ENCODE measurements at places on chromosomes 1 and 21. TPM values are rescaled to one million over a fixed set of nuclear protein-coding genes. Genes with fewer than 3 reads are reported as not detected.
A peak's percentile ranks its signal among the peaks of the same experiment; 100 is the strongest.

- DNase-seq, result no peak
- H3K27me3 ChIP-seq, result no peaks in the 10 kb centered on the region
These were observed 371.9 kb downstream of the TTLL7 start for GRCh38 chr1:83627045-83627444.

DNA sequence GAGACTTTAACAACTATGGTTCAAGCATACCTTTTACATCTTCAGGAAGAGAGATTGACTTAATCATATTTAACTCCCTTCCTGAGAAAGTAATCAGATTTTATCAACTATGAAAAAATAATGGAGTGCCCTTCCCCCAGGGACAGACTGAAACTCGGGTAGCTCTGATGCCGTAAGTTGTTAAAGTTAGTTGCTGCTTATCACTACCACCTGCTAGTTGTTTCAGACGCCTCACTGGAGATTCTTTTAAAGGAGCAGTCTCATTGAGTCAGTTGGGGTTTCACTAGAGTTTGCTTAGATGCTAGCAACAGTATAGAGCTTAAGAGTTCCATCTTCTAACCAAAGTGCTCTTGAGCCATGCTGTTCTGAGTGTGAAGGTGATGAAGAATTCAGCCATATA lies 17.0 kb upstream of the TRAF5 start:
- no peak overlapping the region for H3K4me3 ChIP-seq
- no peak overlapping the region for H3K27ac ChIP-seq
- DNase-seq, result no peak
- no peaks in the 10 kb centered on the region for H3K27me3 ChIP-seq
- no peaks in the 10 kb centered on the region for H3K4me1 ChIP-seq
- peaks cover 32% of the 10 kb centered on the region for H3K36me3 ChIP-seq

DNA sequence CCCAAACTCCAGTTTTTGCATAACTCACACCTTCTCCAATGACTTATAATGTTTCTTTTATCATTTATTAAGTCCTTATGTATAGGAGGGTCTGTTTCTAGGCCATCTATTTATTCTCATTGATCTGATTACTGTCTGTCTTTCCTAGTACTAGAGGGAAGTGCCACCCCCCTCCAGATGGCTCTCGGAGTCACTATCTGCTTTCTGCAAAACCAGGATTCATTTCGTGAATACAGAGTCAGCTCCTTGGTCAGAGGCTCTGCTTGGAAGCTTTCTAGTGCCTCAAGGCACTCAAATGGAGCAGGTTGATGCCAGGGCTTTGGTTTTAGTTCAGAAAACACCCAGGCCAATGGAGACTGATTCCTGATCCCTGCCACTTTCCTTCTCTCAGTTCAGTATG lies 102.3 kb upstream of the CD34 start:
- no peak for DNase-seq
- no peaks in the 10 kb centered on the region for H3K27me3 ChIP-seq
- no peaks in the 10 kb centered on the region for H3K36me3 ChIP-seq
- no peak overlapping the region for H3K4me3 ChIP-seq
- no peak overlapping the region for H3K27ac ChIP-seq

GRCh38 chr1:91078859-91079258 lies 57.0 kb upstream of the ZNF644 start:
- H3K4me3 ChIP-seq, result no peak overlapping the region
- H3K27ac ChIP-seq, result no peak overlapping the region
- no peak for DNase-seq
- H3K4me1 ChIP-seq, result no peaks in the 10 kb centered on the region

DNA sequence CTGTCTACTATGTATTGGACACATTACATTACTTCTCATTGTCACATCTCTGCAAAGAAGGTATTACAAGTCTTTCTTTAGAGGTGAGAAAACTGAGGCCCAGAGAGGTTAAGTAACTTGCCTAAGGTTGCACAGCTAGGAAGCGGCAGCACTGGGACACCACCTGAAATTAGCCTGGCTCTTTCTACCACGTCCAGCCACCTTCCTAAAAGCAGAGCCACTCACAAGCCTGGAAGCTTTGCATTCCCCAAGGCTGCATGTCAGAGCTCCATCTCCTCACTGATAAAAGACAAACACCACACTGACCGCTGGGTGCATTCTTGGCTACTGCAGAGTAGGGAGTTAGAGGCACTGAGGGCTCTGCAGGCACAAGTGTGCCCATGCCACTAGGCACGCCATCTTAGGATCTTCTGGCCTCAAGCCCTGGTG lies 2.4 kb downstream of the CD247 start:
- H3K27ac ChIP-seq, result no peak overlapping the region
- H3K4me3 ChIP-seq, result no peak overlapping the region
- H3K36me3 ChIP-seq, result no peaks in the 10 kb centered on the region
- no peak for DNase-seq

DNA sequence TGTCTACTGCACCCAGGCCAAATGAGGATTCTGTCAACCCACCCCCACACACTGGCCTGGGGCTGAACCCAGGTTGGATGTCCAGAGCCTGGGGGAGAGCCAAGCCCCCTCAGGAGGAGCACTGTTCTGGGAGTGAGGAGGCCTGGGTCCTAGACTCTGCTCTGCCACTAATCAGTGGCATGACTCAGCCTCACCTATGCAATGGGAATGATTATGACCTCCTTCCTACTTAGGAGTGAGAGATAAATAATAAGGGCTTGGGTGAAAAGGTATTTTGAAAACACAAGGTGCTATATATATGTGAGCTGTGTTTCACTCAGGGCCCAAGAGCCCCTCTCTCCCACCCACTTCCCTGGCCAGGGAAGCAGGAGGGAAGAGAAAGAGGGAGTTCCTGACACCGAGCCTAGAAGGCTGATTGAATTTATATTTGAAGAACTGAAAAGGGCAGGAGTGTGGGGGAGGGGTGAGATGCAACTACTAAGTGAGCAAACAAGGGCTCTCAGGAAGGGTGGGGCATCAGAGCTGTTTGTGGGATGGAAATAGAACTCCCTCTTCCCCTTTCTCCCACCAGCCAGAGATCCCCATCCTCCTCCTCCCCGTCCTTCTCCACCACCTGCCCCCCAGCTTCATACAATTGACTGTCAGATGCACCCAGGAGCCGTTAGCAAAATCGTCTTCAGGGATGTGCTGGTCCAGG lies 8.2 kb downstream of the IGSF9 start:
- H3K4me1 ChIP-seq, result peaks cover 6% of the 10 kb centered on the region
- no peaks in the 10 kb centered on the region for H3K27me3 ChIP-seq
- H3K4me3 ChIP-seq, result no peak overlapping the region
- H3K36me3 ChIP-seq, result peaks cover 12% of the 10 kb centered on the region

- no peak for DNase-seq
- H3K4me1 ChIP-seq, result peaks cover 3% of the 10 kb centered on the region
- H3K27me3 ChIP-seq, result no peaks in the 10 kb centered on the region
- no peaks in the 10 kb centered on the region for H3K36me3 ChIP-seq
These were observed 13.7 kb downstream of the CD2 start for GRCh38 chr1:116767782-116768382.

- no peak for DNase-seq
- no peak overlapping the region for H3K4me3 ChIP-seq
- no peak overlapping the region for H3K27ac ChIP-seq
- H3K36me3 ChIP-seq, result no peaks in the 10 kb centered on the region
These were observed 168.4 kb downstream of the TNFSF18 start for GRCh38 chr1:172882385-172882784.

DNA sequence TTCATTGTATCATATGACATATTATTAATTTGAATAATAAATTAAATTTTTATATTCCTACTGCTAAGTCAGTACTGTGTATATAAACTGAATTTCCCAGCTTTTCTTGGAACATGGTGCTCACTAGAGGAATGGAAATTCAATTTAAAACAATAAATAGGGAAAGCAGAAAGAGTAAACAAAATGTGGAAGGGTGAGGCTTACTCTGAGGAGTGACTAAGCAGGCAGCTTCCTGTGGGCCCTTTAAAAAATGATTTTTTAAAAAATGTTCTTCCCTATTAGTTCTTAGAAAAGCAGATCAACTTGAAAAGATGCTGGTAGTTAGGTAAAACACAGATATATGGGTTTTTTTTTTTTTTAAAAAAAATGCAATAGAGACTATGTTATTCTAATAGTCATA lies 49.5 kb upstream of the S1PR1 start:
- no peaks in the 10 kb centered on the region for H3K27me3 ChIP-seq
- no peak overlapping the region for H3K4me3 ChIP-seq
- peaks cover 10% of the 10 kb centered on the region for H3K4me1 ChIP-seq
- no peaks in the 10 kb centered on the region for H3K36me3 ChIP-seq

- H3K36me3 ChIP-seq, result no peaks in the 10 kb centered on the region
- no peak for DNase-seq
- no peak overlapping the region for H3K27ac ChIP-seq
- H3K27me3 ChIP-seq, result no peaks in the 10 kb centered on the region
These were observed 37.4 kb downstream of the XCL1 start for GRCh38 chr1:168613691-168614231.

GRCh38 chr1:223500560-223501425 lies 107.6 kb downstream of the CCDC185 start:
- H3K36me3 ChIP-seq, result no peaks in the 10 kb centered on the region
- no peaks in the 10 kb centered on the region for H3K4me1 ChIP-seq
- H3K27me3 ChIP-seq, result no peaks in the 10 kb centered on the region
- H3K4me3 ChIP-seq, result no peak overlapping the region
- H3K27ac ChIP-seq, result no peak overlapping the region

DNA sequence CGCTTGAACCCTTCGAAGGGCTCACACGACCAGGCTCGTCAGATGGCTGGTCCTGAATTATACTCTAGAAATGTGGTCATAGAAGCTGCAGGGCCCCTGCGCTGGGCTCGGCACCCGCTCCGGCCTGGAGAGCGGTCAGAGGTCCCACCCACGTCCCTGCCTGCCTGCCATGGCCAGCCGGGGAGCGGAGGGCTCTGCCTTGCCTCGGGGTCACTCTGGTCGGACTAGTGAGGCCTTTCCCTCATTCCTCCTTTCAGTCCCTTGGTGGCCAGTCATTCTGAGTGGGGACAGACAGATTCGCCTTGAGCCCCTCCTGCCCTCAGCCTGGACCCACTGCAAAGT lies 529 bp upstream of the MARCKSL1 start:
- H3K27me3 ChIP-seq, result no peaks in the 10 kb centered on the region
- H3K36me3 ChIP-seq, result peaks cover 16% of the 10 kb centered on the region
- H3K4me1 ChIP-seq, result peaks cover 5% of the 10 kb centered on the region
- peak overlapping the region; percentile 26 for H3K27ac ChIP-seq
- H3K4me3 ChIP-seq, result no peak overlapping the region

- no peak overlapping the region for H3K4me3 ChIP-seq
- H3K27ac ChIP-seq, result no peak overlapping the region
- H3K4me1 ChIP-seq, result no peaks in the 10 kb centered on the region
These were observed 168.2 kb downstream of the DSCAM start for GRCh38 chr21:40678681-40679284.

- H3K4me1 ChIP-seq, result no peaks in the 10 kb centered on the region
- no peak for DNase-seq
- H3K36me3 ChIP-seq, result no peaks in the 10 kb centered on the region
- no peak overlapping the region for H3K27ac ChIP-seq
- H3K27me3 ChIP-seq, result no peaks in the 10 kb centered on the region
These were observed 208.1 kb downstream of the PRDM2 start for GRCh38 chr1:13908128-13908527.

DNA sequence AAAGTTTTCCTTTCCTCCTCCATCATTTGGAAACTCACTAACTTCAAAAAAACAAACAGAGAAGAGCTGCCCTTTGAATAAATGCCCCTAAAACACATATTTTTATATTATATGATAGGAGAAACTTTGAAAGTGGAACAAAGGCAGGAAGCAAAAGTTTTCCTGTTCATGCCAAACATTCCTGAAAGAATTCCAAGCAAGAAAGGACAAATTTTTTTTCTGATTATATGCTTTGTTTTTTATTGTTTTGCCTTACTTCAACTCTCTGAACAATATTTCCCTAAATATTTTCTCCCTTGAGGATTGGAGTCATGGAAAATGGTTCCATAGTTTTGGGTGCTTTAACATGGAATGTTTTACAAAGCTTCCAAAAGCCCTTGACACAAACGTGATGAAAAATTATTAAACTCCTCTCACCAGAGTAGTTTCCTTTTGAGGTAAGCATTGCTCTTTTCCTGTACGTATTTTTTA lies 638.5 kb upstream of the CAMK1G start:
- H3K27me3 ChIP-seq, result no peaks in the 10 kb centered on the region
- no peak overlapping the region for H3K4me3 ChIP-seq
- no peak for DNase-seq
- H3K4me1 ChIP-seq, result no peaks in the 10 kb centered on the region
- H3K36me3 ChIP-seq, result no peaks in the 10 kb centered on the region

- DNase-seq, result no peak
- no peak overlapping the region for H3K27ac ChIP-seq
- H3K36me3 ChIP-seq, result no peaks in the 10 kb centered on the region
- H3K4me1 ChIP-seq, result no peaks in the 10 kb centered on the region
- no peaks in the 10 kb centered on the region for H3K27me3 ChIP-seq
These were observed 88.4 kb downstream of the ADGRL4 start for GRCh38 chr1:78918157-78918556.

DNA sequence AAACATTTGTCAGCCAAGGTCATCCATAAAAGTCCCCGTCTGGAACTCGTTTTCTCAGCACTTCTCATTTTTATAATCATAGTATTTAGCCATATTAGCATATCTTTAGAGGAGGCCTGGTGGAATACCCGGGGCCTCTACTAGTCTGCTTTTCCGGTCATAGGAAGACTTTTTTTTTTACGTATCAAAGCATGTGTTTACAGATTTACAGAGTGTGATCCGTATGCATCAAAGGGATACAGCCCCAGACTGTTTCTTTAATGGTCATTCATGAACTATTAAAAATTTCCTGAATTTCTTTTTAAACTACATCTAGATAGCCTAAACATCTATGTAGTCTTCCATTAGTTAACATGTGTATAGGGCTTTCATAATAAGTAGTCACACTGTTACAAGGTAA lies 23.5 kb upstream of the DEGS1 start:
- H3K4me1 ChIP-seq, result no peaks in the 10 kb centered on the region
- no peak overlapping the region for H3K4me3 ChIP-seq
- H3K27ac ChIP-seq, result no peak overlapping the region
- no peak for DNase-seq
- H3K27me3 ChIP-seq, result no peaks in the 10 kb centered on the region

NPR1 gene
- polyA plus RNA-seq, result 12.6 TPM

SFN gene
- polyA plus RNA-seq, result 0.69 TPM

SLC25A34 gene
- polyA plus RNA-seq, result 1.8 TPM

HSD3B1 gene
- not detected for polyA plus RNA-seq

SDHC gene
- 247 TPM for polyA plus RNA-seq

SELP gene
- 1.7 TPM for polyA plus RNA-seq

C1orf216 gene
- 1.2 TPM for polyA plus RNA-seq

CFHR4 gene
- 72.6 TPM for polyA plus RNA-seq

CLDN8 gene
- polyA plus RNA-seq, result not detected

All from liver (tissue), 10 donors.